ENCODE measurements at places on chromosomes 6 and 20.
A peak's percentile ranks its signal among the peaks of the same experiment; 100 is the strongest.

- DNase-seq = no peak
Observed at GRCh38 chr6:142699391-142699790, 245.6 kb downstream of the HIVEP2 start.

GRCh38 chr6:17454316-17455005 is 61.1 kb downstream of the CAP2 start:
- DNase-seq = no peak

DNA sequence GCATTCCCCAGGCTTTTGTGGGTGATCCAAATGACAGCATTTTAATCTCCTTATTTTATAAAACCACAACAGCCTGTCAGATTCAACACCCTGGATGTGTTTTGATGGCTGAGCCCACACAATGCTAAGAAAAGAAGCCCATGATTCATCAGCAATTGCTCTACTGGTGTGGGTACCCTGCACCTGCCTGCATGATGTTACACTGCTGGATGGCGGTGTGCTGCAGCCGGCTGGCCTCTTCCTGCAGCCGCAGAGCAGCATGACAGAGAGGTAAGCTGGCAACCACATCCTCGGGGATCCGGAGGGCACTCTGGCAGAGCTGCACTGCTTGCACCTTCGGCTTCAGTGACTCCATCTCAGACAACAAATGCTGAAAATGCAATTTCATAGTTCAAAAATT is 327.5 kb downstream of the SYNE1 start:
- DNase-seq = peak; percentile 9

DNA sequence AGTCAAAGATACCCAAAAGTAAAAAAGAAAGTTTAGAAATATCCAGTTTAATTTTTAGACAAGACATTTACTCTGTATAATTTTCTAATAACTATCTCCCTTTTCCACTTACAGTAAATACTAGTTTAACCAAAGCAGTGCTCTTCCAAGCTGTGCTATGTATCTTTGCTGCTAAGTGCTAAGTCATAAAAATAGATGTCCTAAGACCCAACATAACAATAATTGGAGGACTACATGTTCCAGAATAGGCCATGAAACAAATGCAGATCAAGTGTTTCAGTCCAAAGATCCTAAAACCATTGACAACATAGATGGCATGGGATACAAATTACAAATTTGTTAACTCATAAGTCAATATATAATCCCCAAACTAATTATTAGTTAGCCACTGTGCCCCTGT is 111.1 kb downstream of the FAM83B start:
- no peak for DNase-seq

- DNase-seq = no peak
Observed at GRCh38 chr6:137259349-137259748, 40.2 kb upstream of the IFNGR1 start.
